ENCODE measurements at places on chromosomes 16 and 17.

DNA sequence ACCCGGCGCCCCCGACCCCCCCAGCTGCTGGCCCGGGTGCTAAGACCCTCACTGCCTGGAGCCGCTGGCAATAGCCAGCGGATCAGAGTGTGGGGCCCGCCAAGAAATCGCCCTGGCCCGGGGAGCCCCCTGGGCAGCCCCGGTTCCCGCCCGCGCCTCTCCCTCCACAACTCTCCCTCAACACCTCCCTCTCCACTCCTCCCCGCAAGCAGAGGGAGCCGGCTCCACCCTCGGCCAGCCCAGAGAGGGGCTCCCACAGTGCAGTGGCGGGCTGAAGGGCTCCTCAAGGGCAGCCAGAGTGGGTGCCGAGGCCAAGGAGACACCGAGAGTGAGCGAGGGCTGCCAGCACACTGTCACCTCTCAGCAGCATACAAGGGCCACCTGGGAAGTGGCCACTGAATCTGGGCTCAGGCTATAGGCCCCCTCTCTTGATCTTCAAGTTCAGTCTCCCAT is 385.5 kb downstream of the SEC14L1 start:
- no peak for DNase-seq

GRCh38 chr17:61135782-61136181 is 263.9 kb upstream of the TBX2 start:
- peak; percentile 13 for DNase-seq

DNA sequence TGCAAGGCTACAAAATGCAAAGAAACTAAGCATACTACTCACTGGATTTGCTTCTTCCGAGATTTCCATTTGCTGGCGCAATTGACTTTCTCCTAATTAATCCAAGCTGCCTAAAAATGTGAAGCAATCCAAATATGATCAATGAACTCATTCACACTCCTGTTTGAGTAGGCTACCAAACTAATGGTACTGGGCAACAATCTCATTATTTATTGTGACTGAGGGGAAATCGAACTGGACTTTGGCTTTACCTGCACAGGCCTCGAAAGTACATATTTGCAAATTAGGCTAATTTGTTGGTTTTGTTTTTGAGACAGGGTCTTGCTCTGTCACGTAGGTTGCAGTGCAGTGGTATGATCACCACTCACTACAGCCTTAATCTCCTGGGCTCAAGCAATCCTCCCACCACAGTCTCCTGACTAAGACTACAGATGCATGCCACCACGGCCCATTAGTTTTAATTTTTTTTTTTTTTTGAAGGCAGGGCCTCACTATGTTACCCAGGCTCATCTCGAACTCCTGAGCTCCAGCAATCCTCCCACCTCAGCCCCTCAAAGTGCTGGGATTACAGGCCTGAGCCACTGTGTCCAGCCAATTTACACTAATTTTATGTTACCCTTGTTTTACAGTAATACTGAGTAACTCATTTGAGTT is 2.6 kb downstream of the ERI2 start:
- no peak for DNase-seq

DNA sequence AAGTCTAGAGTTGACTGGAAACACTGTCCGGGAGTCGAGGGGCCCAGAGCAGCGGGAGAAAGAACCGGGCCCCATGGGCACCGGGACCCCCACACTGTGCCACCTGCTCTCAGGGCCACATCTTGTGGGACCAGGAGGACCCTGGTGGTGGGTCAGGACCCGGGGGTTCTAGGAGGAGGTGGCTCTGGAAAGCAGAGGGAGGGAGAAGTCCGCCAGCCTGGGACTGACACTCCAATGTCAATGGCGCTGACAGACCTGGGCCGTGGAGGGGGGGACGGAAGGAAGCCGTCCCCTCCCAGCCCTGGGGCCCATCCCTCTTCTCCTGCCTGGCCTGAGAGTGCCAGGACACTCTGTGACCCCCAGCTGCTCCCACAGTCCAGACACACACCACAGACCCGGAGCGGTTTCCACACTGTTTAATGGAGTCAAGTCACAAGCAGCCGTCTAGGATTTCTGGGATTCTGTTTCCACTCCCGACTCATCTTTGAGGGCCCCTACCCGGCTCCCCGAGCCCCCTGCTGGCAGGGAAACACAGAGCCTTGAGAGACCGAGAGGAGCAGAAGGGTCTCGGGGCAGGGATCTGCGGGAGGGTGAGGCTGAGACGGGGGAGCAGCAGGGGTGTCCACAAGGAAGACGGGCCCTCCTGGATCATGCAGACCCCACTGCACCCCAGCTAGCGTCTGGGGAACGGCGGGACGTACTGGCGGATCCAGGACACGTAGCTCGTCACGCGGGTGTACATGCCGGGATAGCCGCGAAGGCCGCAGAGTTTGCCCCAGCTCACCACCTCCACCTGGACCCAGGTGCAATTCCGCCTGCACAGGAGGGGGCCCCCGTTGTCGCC is 23.5 kb upstream of the UBE2I start:
- no peak for DNase-seq

- DNase-seq = no peak
Observed at GRCh38 chr16:55552621-55553020, 13.9 kb upstream of the CAPNS2 start.

DNA sequence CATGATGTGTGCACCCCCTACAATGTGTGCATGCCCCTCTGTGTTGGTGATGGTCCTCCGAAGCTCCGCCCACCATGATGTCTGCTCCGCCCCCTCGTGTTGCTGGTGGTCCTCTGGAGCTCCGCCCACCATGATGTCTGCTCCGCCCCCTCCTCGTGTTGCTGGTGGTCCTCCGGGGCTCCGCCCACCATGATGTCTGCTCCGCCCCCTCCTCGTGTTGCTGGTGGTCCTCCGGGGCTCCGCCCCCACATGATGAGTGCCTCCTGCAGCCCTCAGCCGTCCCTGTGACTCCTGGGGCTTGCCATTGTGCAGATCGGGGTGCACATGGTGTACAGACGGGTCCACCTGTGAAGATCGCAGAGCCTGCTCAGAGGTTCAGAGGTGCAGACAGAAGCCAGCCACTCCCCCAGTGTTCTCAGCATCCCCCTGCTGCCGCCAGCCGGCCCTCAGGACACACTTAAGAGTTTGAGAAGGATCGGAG is 129.1 kb upstream of the CHMP6 start:
- DNase-seq = no peak

GRCh38 chr16:29779474-29779873 is 1.4 kb downstream of the ZG16 start:
- DNase-seq = no peak

DNA sequence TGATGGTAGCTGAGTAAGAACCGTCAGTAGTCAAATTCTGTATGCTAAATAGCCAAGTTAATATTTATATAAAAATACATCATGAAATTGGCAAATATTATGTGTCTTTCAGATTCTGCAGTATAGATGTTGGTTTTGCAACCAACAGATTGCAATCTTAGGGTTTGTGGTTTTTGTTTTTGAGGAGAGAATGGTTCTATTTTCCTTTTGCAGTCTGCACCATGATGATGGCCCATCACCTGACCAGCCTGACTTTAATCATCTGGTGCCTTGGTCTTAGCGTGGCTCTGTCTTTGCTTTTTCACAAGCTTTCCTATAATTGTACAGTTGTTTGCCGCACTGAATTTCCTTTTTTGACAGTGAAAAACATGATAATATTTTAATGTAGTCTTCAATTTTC is 50.7 kb downstream of the NUP93 start:
- no peak for DNase-seq

Measured in nephron progenitor cell (in vitro differentiated cells).